Dermis blood vessel endothelial cell (primary cell): ENCODE measurements at places on chromosomes 4 and X. TPM values are rescaled to one million over a fixed set of nuclear protein-coding genes. Genes with fewer than 3 reads are reported as not detected.

DCAF12L2 gene
- under 0.01 and 0.05 TPM in 2 replicates for total RNA-seq

SPIN3 gene
- total RNA-seq: 4.2 and 5.8 TPM in 2 replicates

FAM149A gene
- total RNA-seq: 0.09 TPM in 1 of 2 replicates, not detected in the other

STPG2 gene
- total RNA-seq: 0.17 TPM in 1 of 2 replicates, not detected in the other

STK32B gene
- total RNA-seq: 24.2 and 24.6 TPM in 2 replicates

PPP4R3C gene
- not detected in 2 replicates for total RNA-seq

EPHA5 gene
- total RNA-seq: not detected in 2 replicates
